Uterus (tissue), 4 donors: ENCODE measurements at places on chromosomes 2 and 18. TPM values are rescaled to one million over a fixed set of nuclear protein-coding genes. Genes with fewer than 3 reads are reported as not detected.
A peak's percentile ranks its signal among the peaks of the same experiment; 100 is the strongest.

GRCh38 chr2:74199275-74199701, 873 bp downstream of the MTHFD2 start:
- no peak for DNase-seq

MERTK gene
- total RNA-seq, result 36.6 TPM

REG3G gene
- not detected for total RNA-seq

DNA sequence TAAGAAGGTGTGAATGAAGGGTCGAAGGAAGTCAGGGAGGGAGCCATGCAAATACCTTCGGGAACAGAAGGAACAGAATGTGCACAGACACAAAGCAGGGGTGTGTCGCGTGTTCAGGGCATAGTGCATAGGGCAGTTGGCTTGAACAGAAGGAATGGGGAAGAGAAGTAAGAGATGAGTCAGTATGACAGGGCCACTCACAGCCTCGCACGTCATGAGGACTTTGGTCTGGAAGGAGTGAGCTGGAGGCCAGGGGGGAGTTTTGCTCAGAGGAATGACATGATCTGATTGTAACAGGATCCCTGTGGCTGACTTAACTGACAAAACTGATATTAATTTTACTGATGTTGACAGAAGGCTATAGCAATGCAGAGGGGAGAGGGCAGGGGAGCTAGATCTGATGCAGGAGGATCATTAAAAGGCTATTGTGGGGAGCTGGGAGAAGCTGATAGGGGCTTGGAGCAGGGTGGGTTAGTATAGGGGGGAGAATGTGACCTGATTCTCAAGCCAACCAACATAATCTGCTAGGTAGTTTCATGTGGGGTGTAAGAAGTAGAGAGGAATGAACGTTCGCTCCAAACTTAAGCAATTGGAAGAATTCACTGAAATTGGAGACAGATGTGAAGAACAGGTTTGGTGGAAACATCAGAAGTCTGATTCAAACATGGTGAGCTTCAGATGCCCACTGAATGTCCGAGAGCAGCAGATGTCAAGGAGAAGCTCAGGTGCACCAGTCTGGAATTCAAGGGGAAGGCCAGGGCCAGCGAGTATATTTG, 60.4 kb upstream of the COPS8 start:
- no peak for DNase-seq

ANKRD36 gene
- 24.3 TPM for total RNA-seq

- no peak for DNase-seq
These were observed 26.5 kb upstream of the RFX8 start for GRCh38 chr2:101501443-101501842.

DNA sequence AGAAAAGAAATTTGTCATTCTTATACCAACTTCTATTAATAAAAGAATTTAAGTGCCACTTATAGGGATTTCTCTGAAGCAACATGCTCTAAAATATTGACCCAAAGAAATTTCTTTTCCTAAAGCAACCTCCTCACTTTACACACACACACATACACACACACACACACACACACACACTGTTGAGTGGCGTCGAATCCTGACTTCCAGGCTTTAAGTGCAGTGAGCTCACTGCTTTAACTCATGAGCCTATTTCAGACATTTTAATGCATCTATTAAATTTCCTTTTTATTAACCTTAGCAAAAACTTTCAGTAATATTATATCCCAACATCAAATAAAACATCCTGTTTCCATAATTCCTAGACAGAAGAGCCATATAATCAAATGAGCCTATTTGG, 229.1 kb upstream of the ACVR2A start:
- DNase-seq, result no peak

- no peak for DNase-seq
These were observed 50.4 kb downstream of the MBD2 start for GRCh38 chr18:54173980-54174630.

SLC25A12 gene
- 25.9 TPM for total RNA-seq

L3MBTL4 gene
- 45.7 TPM for total RNA-seq

HOXD13 gene
- total RNA-seq, result not detected

DNA sequence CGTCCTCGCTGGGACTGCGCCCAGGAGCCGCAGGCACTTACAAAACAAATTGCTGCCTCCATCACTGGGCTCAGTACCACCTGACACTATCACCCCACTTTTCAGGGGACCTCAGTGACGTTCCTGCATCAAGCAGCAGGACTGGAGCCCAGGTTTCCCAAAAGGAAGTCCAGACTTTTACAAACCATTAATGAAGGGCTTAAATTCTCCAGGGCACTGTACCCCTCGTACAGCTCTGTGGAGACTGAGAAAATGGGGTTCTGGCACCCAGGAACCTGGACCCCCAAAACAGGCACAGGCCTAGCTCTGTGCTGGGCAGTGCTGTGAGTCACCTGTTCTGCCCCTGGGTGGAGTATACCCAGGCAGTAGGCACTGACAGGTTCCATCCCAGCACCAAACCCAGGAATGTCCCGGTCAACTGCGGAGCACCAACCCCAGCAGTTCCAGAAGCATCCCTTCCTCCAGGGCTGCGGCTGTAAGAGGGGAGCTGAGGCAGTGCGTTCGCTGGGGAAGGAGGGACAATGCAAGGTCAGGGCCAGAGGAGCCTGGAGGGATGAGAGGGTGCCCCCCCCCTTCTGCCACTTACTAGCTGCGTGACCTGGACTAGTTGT, 24.6 kb upstream of the NOTO start:
- no peak for DNase-seq

DNA sequence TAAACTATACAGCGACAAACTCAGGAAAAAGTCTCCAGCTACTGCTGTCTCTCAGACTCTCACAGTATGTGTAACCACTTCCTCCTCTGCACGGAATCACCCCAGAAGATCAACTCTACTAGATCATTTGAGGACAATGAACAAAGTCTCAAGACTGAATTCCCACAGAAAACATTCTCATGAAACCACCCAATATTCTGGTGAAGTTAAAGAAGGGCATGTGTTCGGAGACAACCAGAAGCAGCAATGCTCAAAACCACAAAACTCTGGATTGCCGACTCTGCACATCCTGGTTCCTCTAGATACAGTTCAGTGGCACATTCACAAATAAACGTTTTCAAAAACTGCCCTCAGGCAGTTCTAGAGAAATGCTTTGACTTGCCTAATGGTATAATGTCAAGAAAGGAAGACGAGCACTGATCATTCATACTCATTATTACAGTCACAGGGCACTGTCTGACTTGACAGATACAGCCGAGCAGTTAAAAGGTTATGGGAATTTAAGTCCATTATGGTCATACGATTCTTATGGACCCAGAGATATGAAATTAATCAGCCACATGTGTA, 91.9 kb upstream of the STK17B start:
- DNase-seq, result no peak

DNA sequence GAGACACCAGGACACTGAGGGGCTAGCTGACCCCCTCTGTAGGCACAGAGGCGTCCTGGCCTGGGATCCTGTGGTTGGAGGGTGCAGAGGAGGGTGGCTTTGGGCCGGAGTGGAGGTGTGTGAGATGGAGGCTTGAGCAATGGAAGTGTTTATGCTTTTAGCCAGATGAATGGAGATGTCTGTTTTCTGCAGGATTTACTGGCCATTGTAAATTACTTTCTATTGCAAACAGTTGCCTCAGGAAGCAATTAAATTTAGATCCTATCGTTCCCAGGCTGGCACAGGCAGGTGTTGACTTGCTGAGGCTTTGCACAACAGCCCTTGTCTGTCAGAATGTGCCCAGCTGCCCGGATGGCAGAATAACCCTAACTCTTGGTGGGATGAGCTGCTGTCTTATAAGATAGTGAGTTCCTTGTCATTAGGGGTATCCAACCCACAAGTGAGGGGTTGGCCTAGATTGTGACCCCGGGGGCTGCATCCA, 1.8 kb upstream of the ARID5A start:
- no peak for DNase-seq

GRCh38 chr2:239355724-239356123, 45.1 kb downstream of the HDAC4 start:
- DNase-seq, result peak; percentile 62

- DNase-seq, result no peak
These were observed at the start of gene ST8SIA5 for GRCh38 chr18:46756559-46757201. TSS of gene ST8SIA5 (minus strand) at chr18:46757053. CDS start at chr18:46756508, 545 bp downstream.

DNA sequence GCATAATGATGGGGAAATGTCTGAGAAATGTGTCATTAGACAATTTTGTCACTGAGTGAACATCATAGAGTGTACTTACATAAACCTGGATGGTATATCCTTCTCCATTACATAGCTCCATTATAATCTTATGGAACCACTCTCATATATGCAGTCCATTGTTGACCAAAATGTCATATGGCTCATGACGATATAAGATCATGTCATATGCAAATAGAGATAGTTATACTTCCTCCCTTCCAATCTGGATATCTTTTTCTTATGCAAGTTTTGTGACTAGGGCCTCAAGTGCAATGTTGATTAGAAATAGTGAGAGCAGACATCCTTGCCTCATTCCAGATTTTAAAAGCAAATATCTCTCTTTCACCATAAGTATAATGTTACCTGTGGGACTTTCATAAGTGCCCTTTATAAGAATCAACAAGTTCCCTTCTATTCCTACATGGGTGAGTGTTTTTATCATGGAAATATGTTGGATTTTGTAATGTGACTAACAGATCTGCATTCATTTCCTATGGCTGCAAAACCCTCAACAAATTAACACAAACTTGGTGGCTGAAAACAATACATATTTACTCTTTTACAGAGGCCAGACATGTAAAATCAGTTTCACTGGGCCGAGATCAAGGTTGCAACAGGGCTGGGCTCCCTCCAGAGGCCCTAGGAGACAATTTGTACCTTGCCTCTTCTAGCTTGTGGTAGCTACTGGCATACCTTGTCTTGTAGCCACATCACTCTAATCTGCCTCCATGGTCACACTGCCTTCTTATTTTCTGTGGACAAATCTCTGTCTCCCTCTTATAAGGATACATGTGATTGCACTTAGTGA, 21.6 kb upstream of the SULT1C4 start:
- DNase-seq, result no peak

DNA sequence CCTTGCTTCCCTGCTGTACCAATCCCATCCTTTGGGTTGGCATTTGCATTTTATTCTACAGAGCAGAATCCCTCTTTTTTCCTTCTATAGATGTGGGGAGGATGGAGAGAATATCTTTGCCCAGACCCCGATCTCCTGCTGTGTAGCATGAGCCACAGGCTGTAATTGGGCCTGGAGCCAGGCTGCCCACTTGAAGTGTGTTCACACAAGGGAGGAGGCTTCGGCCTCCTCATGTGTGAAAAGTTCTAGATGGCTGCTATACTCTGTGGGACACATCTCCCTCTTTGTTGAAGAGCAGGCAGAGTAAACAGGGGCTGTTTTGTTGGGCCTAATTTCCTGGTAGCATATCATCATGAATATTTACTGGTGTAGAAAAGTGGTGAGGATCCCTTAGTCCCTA, 126.3 kb downstream of the XRCC5 start:
- no peak for DNase-seq
